ENCODE measurements at places on chromosomes 12 and 14.

DNA sequence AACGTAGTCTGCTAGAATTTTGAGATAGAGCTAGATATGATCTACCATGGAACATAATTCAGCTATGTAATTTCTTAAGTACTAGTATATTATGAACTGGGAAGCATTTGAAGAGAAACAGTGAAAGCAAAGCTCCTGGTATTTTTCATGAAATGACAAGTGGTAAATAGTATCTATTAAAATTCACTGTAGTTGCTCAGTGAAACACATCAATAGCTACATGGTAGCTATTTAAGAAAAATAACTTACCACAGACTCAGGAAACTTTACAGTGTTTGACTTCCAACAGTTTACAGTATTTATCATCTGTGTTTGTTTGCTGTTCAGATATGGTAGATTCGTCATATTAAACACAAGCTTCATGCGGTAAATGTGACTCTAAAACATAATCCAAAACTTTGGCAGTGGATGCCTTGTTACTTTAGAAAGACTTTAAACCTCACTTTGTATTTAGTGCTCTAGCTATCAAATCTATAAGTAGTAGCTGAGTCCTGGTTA lies 25.2 kb downstream of the WNK1 start:
- no peak for DNase-seq

- DNase-seq, result no peak
Observed at GRCh38 chr12:125287155-125287847, 222.1 kb downstream of the AACS start.

- DNase-seq, result no peak
Observed at GRCh38 chr14:100261621-100262020, 22.7 kb downstream of the YY1 start.

- DNase-seq, result no peak
Observed at GRCh38 chr12:124752437-124753227, 111.0 kb downstream of the SCARB1 start.

DNA sequence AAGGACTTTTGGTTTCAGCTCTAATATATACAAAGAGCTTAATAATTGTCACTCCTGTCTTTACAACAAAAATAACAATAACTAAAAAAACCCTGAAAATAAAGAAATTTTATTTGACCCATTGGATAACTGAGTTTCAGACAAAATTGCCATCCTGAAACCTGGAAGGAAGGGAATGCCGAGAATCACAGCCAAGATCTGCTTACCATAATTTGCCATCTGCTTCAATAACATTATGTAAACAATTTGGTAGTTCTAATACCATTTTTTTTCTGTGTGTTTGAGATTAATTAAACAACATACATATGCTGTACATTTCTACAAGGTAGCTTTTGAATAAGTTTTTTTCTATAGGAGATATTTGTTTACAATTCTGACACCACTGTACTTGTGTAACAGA lies 596.3 kb upstream of the MGAT4C start:
- no peak for DNase-seq

GRCh38 chr14:74472601-74473000 lies 20.5 kb downstream of the NPC2 start:
- no peak for DNase-seq

- no peak for DNase-seq
Observed at GRCh38 chr14:94041551-94042346, 15.6 kb downstream of the OTUB2 start.

GRCh38 chr14:72663956-72664650 lies 229.8 kb downstream of the DPF3 start:
- no peak for DNase-seq

DNA sequence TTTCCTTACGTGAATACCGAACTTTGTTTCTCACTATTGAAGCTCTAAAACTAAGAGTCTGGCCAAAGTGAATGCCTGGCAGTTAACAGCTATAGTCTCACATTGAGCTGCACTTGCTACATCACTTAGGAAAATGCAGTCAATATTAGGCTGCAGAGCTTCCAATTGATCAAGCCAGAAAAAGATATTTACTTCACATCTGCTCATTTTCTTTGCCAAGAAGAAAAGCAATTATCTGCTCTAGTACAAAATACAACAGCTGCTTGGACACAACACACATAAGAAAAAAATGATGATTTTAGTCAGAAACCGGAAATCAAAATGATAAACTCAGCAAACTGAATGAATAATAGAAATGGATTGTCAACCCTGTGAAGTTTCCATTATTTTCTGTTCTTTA lies 45.4 kb downstream of the TMTC1 start:
- DNase-seq, result no peak

DNA sequence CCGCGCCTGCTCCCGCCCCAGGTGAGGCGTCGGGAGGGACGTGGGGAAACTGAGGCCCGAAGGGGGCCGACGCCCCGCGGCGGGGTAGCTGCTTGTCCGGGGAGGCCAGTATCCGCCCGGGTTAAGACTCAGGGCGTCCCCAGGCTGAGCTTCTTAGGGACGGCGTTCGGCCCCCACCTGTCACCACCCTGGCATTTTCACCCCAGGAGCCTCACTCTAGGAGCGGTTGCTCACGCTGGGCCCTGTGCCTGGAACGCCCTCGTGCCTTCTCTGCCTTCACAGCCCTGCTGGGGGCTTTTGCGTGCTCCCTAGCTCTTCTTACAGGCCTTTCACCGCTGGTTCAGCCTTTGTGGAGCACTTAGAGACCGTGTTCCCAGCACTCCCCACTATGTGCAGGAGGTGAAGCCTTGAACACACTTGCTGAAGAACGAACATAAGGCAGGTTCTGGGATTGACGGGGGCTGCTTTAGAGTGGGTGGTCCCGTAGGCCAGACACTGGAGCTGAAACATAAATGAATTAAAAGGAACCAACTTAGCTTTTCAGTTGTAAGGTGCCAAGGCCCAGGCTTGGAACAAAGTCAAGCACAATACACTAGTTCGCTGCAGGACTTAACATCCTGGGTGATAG lies 601 bp downstream of the ZNF839 start:
- no peak for DNase-seq

- DNase-seq, result no peak
Observed at GRCh38 chr12:11022520-11022919, at the start of gene TAS2R19. TAS2R19 (minus strand) TSS chr12:11022620; CDS start chr12:11022571, 49 bp downstream.

GRCh38 chr12:41795910-41796309 lies 348.8 kb downstream of the GXYLT1 start:
- DNase-seq, result peak; percentile 61

GRCh38 chr12:28500373-28501024 lies 310.2 kb downstream of the CCDC91 start:
- DNase-seq, result no peak

DNA sequence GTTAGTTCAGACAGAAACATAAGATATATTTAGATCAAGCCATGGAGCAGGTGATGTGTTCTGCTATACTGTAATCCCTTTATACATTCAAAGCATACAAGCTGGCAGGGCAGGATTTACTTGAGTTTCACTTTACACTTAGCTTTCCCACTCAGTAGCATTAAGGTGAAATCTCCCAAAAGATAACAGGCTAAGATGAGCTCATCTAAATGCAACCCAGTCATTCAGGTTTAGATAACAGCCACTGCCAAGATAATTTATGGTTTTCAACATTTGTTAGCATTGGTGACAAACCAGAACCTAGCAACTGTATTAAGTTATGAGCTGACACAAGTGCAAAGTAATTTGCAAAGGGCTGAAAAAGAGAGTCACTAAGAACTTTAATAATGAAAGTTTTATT lies 925.1 kb upstream of the ATXN7L3B start:
- DNase-seq, result no peak

GRCh38 chr12:8018666-8019581 lies 13.6 kb upstream of the FOXJ2 start:
- DNase-seq, result peak; percentile 81

GRCh38 chr14:31283578-31284252 lies 76.1 kb upstream of the HECTD1 start:
- DNase-seq, result no peak

DNA sequence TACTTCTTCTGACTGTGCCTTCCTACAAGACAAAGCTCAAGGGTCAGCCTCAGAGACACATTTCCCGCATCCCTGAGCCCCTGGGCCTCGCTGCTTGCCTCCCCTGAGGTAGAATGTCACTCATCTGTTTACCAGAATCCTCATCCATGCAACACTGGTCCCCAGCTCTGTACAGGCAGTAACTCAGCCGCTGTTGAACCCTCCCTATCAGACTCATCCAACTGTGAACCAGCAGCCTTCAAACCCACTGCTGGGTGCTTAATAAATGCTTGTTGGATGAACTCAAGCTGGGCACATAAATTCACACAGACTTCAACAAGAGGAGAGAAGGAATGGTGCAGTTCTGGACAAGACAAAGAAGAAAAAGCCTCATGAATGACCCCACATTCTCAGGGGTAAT lies 6.1 kb downstream of the NT5DC3 start:
- no peak for DNase-seq

DNA sequence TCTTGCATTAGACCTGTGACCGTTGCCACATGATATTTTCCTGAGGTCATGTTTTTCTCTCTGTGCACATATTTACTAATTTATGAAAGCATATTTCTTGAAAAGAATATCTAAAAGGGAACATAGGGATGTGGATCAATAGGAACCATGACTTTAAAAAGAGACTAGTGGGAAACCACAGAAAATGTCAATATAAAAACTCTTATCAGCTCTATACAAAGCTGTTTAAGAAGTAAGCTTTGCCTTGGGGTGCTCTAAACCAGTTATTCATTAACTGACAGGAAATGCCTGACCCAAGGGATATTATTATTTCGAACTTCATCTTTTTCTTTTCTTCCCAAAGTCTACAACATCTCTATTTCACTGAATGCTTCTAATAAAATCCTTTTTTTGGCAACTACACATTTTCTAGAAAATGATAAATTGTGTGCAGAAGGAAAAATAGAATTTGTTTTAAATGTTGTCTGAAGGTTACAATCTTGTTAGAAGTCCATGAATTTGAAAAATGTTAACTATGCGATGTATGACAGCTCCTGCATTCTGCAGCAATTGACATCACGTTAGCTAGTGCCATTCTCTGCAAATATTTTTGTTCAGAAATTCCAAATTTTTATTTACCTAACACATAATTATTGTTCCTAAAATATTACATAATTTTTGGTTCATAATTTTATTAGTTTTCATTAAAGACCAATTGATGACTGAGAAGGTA lies 345.0 kb downstream of the SLC16A7 start:
- DNase-seq, result no peak

DNA sequence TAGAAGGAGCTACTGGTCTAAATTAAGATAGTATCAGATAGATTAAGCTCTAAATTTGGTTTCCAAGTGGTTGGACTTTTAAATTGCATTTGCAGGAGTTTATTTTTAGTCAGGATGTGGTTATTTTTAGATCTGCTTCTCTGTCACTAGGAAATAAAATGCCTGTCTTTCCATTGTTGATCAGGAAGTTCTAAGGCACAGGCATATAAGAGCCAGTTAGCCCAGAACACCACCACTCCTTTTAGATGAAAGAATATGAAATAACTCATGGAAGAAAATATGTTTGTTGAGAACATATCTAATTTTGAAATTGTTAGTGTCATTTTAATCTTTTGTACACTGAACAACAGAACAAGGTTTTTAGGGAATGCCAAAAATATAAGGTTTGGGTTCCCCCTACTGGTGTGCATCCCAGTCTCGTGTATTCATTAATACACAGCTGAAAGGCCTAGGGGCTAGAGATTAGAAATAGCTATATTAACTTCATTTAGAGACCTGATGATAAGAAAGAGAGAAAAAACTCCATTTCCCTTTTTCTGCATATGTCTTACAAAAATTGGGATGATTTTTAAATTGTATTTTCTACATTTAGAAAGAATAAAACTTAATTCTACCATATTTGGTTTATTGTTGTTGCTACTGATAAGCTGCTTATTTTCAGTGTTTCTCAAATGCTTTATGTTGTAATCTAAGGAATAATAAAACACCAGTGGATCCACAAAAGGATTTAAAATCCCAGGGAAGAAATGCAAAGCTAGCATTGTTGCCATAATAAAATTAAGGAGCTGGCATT lies 67.2 kb downstream of the RIC8B start:
- peak; percentile 40 for DNase-seq

DNA sequence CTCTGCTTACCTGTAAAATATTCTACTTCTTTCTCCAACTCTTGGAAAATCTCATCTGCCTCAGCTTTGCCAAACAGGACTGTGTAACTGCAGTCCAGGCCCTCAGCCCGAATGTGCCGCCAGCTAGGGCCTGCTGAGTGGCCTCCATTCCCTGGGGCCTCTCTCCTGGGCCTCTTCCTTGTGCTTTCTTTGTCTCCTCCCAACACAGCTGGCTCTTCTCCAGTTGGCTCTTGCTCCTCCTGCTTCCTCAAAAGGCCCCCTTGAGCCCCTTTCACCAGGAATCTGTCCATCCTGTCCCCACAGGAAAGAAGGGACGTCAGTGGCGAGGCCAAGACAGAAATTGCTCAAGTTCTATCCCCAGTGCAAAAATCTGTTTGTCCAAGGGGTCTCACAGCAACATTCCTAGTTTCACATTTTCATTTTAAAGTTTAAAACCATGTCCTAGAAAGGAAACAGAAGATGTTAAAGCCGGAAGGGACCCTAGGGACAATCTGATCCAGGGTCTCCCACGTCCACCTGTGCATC lies 713 bp downstream of the ALKBH2 start:
- no peak for DNase-seq

DNA sequence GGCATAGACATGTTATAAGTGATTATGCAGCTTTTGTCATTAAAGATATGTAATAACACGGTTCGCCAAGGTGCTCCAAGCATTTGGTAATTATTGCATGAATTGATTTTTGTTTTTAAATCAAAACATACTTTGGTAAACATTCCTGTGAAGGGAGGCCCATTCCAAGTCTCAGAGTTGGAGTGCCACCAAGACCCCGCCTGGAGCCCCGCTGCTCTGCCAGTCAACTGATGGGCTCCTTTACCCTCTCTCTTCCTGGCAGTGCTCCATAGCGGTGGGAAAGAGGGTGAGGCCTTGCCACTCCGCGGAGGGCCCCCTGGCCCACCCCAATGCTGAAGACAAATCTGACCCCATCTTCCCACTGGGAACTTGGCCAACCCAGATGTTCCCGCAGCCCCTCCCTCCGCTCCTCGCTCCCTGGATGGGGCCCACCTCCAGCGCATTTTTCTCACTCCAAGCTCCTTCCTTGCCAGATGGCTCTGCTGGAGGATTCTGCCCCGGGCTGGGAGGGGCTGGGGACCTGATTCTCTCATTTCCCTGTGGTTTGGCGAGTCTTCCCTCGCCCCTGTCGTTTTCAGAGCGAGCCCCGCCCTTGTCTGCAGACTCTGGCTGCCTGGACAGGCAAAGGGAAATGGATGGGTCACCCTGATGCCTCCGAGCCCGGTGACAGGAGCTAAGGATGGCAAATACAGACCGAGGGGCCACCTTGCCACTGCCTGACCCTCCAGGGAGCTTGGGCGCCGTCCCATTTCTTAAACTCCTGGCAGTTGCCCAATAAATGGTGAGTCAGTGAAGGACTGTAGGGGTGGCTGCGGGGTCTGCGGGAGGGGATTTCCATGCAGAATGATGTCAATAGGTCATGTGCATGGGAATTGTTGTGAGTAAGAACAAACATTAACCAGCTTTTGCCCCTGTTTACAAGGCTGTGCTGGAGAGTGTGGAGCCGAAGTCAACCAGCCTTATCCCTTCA lies 9.2 kb upstream of the PAPLN start:
- no peak for DNase-seq

GRCh38 chr12:109573914-109574244 lies 285 bp downstream of the MVK start:
- DNase-seq, result no peak

Data from NCI-H1930 (cell line).